BJ (cell line): ENCODE measurements at places on chromosomes 4 and X. TPM values are rescaled to one million over a fixed set of nuclear protein-coding genes. Genes with fewer than 3 reads are reported as not detected.

SCD5 gene
- 32.5 and 34.6 TPM in 2 replicates for polyA plus RNA-seq

- DNase-seq = no peak
Measured at GRCh38 chrX:131288188-131288587, 918 bp downstream of the IGSF1 start.

DNA sequence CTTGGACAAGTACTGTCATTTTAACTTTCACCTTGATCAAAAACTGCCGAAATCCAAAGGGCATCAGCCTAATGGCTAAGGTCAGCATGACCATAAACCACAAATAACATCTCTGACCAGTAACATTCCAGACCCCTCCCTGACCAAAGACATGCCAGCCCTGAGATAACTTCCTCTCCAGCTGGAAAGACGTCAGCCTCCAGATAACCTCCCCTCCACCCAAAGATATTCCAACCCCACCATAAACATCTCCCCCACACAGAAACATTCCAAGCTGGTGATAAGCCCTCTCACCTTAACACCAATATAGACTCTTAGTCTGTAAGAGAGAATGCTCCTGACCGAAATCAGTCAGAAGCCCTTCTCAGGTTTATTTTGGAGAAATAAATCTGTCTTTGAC lies 7.4 kb downstream of the PPP1R2C start:
- no peak for DNase-seq

SLC34A2 gene
- 0.02 TPM in 1 of 2 replicates, not detected in the other for polyA plus RNA-seq

- DNase-seq = no peak
Measured at GRCh38 chr4:123838474-123838873, 441.9 kb downstream of the SPRY1 start.

FRAS1 gene
- polyA plus RNA-seq = 3.2 and 4.4 TPM in 2 replicates

ADAM29 gene
- polyA plus RNA-seq = not detected in 2 replicates

- DNase-seq = no peak
Measured at GRCh38 chr4:76873495-76873894, 24.4 kb downstream of the SOWAHB start.

- DNase-seq = peak; percentile 11
Measured at GRCh38 chrX:49166914-49167739, 4.6 kb downstream of the MAGIX start.

TMEM154 gene
- 1.1 and 2.4 TPM in 2 replicates for polyA plus RNA-seq

GRCh38 chrX:24204331-24204730 lies 54.8 kb downstream of the ZFX start:
- DNase-seq = no peak

AKAP4 gene
- not detected in 2 replicates for polyA plus RNA-seq

- DNase-seq = no peak
Measured at GRCh38 chr4:88827442-88827841, 129.8 kb upstream of the NAP1L5 start.

FMR1NB gene
- not detected in 2 replicates for polyA plus RNA-seq

CSAG3 gene
- not detected in 2 replicates for polyA plus RNA-seq

SUPT20HL2 gene
- not detected in 2 replicates for polyA plus RNA-seq

GRCh38 chr4:115360431-115360830 lies 247.0 kb upstream of the NDST4 start:
- DNase-seq = peak; percentile 16

DNA sequence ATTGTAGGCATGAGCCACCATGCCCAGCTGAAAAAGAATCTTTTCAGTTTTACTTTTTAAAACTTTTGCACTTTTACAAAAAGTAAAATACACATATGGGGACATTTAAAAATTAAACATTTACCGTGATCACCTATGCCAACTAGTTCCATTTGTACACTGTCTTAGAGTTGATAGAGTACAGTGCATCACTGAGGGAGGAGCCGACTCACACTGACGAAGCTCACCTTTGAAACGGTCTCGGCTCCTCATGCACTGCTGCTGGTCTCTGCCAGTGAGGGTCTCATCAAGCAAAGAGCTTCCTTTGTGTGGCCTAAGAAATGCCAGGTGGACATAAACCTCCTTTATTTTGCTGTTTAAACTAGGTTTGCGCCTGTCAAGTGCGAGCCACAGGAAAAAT lies 50.0 kb downstream of the GRK4 start:
- DNase-seq = no peak

DNA sequence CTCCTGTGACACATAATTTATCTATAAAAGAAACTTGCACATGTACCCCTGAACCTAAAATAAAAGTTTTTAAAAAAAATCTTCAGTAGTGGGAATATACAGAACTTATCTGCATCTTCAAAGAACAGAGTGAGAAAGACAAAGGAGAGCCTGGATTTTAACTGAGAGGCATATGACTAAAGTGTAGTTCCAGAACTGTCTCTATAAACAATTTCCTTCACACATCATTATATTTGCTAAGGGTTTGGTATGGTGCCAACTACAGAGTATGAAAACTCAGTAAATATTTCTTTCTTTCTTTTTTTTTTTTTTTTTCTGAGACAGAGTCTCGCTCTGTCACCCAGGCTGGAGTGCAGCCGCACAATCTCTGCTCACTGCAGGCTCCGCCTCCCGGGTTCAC lies 49.9 kb upstream of the NFKB1 start:
- no peak for DNase-seq

GLRA2 gene
- polyA plus RNA-seq = not detected in 2 replicates

TAF7L gene
- 0.13 and 0.22 TPM in 2 replicates for polyA plus RNA-seq

GRCh38 chr4:134345244-134345643 lies 143.7 kb upstream of the PABPC4L start:
- DNase-seq = no peak

TLR10 gene
- not detected in 2 replicates for polyA plus RNA-seq

RHOXF2B gene
- not detected in 2 replicates for polyA plus RNA-seq

GRCh38 chrX:54865208-54865607 lies 55.4 kb upstream of the TRO start:
- no peak for DNase-seq

DNA sequence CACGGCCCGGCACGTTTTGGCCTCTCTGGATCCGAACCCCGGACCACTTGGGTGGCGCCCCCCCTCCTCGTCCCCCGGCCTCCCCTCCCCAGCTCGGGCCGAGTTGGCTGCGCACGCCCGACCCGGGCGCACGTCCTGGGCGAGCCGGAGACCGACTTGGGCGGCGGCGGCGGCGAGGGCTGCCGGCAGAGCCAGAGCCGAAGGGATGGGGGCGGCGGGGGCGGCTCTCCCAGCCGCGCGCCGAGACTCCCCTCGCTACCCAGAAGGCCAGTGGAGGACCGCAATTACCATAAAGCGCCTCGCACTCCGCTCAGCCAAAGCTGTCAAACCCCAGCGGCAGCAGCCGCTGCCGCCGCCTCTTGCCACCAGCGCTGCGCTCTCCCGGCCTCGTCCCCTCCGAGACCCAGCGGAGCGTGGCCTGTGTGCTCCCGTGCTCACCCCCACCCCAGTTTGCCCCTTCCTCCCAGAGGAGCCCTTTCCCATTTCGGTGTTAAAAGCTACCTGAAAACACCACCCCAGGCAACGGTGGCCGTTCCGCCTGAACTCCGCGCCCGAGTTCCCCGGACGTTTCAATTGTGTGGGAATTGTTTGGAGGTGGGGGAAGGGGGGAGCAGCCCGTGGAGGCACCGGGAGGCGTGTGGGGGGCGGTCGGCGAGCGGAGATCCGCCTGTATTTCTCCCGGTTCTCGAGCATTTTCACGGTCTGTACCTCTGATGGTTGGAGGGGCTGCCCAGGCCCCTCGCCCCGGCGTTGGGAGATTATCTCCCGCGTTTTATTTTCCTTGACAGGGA lies 701 bp upstream of the BCOR start:
- DNase-seq = no peak

DNA sequence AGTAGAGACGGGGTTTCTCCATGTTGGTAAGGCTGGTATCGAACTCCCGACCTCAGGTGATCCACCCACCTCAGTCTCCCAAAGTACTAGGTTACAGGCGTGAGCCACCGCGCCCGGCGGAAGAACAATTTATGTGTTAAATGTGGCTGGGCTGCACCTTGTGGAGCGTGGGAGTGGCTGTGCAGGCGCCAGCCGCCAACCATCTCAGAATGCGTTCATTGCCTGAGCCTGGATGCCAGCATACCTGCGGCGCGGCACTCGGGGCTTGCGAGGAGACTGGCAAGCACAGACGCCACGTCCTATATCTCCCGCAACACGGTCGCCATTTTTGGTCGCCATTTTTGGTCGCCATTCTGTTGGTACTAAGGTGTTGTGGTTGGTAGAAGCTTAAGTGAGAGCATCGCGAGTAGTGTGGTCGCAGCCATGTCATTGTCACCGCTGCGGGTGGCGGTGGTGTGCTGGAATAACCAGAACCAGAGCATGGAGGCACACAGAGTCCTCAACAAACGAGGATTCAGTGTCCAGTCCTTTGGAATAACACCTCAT lies 193.6 kb upstream of the HTR2C start:
- DNase-seq = no peak

DNA sequence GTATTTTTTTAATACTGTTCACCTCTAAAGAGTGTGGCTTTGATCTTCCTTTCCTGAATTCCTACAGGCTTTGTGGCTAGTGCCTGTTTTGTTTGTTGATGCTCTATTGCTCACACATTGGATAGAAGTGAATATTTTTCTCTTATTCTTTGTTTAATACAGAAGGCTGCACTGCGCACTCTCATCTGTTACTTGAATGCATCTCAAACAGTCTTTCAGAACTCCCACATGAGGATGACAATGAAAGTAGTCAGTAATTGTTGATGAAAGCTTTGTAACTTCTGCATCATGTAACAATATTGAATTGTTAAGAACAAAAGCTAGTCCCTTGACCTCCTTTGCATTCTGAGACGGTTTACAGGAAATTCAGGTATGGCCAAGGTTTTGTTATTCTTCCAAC lies 29.1 kb upstream of the GALNT7 start:
- DNase-seq = no peak

- DNase-seq = no peak
Measured at GRCh38 chr4:20486433-20486832, 213.8 kb upstream of the PACRGL start.

GRCh38 chr4:158778712-158779111 lies 9.9 kb downstream of the FNIP2 start:
- DNase-seq = no peak

GRCh38 chr4:152117520-152117919 lies 356.7 kb upstream of the GATB start:
- DNase-seq = no peak

GRCh38 chr4:137454767-137455166 lies 77.5 kb downstream of the PCDH18 start:
- DNase-seq = no peak

PABPC1L2A gene
- not detected in 2 replicates for polyA plus RNA-seq

BST1 gene
- 38.5 and 39.1 TPM in 2 replicates for polyA plus RNA-seq

GRCh38 chr4:3623106-3623505 lies 90.9 kb upstream of the LRPAP1 start:
- no peak for DNase-seq

DNA sequence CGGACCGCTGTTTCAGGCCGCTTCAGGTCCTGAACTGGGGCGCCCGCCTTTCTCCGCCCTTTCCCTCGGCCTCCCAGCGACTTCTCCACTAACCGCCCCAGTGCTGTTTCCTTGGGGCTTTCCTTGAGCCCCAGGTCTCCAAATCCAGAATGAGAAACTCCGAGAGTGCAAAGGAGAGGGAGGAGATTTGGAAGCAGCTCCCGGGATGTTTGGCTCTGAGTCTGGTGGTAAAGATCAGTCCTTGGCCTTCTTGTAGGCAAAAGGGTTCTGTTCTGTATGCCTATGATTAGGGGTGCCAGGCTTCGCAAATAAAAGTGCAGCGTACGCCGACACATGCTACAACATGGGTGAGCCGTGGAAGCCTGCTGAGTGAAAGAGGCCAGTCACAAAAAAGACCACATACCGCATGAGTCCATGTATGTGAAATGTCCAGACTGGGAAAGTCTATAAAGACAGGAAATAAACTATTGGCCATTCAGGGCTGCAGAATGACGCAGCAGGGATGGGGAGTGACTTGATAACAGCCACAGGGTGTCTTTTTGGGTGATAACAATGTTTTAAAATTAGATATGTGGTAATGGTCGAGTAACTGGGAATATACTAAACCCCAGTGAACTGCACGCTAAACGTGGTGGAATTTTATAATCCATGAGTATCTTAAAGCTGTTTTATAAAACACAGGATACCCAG lies 99.8 kb downstream of the TRAPPC11 start:
- DNase-seq = no peak

DNA sequence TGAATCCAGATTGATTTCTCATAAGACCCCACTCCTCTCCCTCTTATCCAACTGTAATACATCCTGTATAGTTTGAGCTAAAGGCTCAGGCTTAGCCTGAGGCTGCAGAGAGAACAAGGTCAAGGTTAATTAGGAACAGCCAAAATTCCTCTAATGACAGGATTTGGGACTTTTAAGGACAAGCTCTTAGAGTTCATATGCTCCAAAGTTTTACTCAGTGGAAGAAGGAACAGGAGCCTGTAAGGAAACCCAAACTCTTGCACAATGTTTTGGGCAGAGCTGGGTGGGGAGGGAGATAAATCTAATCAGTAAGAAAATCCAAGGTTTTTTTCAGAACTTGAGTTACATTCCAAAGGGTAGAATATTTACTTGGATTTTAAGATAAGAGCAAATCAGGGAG lies 238.8 kb downstream of the QDPR start:
- DNase-seq = peak; percentile 14

NALF2 gene
- polyA plus RNA-seq = not detected in 2 replicates

- peak; percentile 32 for DNase-seq
Measured at GRCh38 chr4:177235026-177235425, 74.6 kb upstream of the NEIL3 start.

DNA sequence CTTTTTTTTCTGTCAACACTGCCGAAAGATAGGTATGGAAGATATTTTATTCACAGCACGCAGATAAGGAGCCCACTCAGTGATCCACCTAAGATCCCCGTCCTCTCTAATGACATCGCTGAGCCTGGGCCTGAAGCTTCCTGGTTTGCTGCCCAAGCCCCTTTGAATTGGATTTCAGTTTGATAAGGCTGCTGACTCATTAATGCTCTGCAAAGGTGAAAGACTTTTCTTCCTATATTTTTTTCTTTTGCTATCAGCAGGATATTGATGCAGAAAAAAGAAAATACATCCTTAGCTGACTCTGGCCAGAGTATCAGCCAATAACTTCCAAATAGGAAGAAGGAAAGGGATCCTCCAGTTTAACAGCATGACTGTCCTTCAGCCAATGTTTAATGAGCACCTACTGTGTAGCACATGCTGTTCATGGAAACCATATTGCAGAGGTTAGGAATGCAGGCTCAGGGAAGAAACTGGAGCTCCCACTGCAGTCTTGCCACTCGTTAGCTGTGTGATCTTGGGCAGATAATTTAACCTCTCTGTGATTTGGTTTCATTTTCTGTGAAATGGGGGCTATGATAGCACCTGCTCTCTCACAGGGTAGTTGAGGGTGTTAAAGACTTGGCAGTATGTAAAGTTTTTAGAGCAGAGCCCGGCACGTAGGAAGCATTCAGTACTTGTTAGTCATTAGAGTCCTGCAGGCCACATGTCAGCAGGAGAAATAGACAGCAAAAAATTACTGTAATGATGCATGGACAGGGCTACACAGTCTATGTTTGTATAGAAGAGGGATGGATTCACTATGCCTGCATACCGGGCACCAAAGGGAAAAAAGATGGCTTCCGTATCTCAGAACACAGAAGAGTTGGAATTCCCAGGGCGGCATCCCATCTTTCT lies 39.3 kb downstream of the EVC start:
- peak; percentile 72 for DNase-seq

- no peak for DNase-seq
Measured at GRCh38 chr4:168037676-168038075, 54.7 kb upstream of the ANXA10 start.

- no peak for DNase-seq
Measured at GRCh38 chr4:81422595-81422994, 49.1 kb downstream of the RASGEF1B start.
